ENCODE measurements at places on chromosomes 6 and 20.
A peak's percentile ranks its signal among the peaks of the same experiment; 100 is the strongest.

GRCh38 chr6:6724539-6725467 lies 136.3 kb downstream of the LY86 start:
- peak; percentile 89 for DNase-seq

GRCh38 chr20:6740096-6740495 lies 27.4 kb upstream of the BMP2 start:
- no peak for DNase-seq

- DNase-seq: no peak
Measured at GRCh38 chr6:16840291-16840690, 79.0 kb upstream of the ATXN1 start.

DNA sequence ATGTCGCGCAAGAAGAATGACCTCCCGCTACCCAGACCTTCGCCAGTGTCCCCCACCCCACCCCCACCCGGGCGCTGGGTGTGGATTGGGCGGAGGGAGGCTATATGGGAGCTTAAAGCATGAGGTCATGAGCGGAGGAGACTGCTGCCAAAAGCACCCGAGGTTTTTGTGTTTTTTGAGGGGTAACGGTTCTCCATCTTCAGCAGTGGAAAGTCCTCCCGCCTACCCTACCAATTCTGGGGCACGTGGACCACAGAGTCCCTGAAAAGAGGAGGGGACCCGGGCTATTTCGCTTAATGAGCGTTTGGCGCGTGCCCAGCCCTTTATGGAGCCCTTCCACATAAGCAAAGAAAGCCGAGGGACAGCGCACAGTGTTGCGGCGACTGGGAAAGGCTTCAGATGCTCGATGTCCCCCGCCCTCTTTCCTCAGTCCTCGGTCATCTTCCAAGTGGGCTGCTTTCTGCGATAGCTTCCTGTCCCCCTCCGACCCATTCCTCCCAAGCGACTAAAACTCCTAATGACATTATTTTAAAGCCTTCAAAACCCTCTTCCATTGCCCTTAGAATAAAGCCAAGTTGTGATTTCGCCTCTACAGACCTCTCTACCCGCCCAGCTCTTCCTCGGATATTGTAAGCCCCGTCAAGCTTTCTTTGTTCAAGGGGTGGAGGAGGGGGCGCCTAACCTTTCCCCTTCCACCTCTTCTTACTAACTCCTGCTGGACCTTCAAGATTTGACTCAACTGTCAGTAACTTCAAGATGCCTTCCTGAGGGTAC lies 2.1 kb upstream of the TRERF1 start:
- DNase-seq: peak; percentile 91
